ENCODE measurements at places on chromosomes 3 and 15.

DNA sequence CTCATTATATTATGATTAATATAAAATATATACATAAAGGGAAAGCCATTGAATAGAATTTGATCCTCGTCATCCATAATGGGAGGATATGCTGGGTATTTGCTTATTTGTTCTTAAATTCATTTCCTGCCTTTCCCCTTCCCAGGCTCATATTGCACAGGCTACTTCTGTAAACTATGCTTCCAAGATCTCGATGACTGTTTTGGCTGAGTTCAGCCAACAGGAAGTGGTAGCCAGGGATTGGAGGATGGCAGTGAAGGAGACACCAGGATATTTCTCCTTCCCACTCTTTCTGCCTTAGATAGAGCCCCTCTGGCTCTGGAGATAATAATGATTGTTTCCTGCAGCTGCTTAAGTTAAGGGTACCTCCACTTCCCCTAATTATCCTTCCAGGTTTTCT lies 44.3 kb upstream of the DYNC1LI1 start:
- DNase-seq, result no peak

GRCh38 chr3:140467104-140467577 lies 210.7 kb upstream of the TRIM42 start:
- DNase-seq, result no peak

- no peak for DNase-seq
These were observed 36.0 kb upstream of the ULK4 start for GRCh38 chr3:41997702-41998550.

- DNase-seq, result no peak
These were observed 75.1 kb downstream of the FOXB1 start for GRCh38 chr15:60079210-60079609.

GRCh38 chr3:152026033-152026556 lies 152.7 kb downstream of the SUCNR1 start:
- DNase-seq, result no peak
